ENCODE measurements at places on chromosomes 1 and 21.
A peak's percentile ranks its signal among the peaks of the same experiment; 100 is the strongest.

DNA sequence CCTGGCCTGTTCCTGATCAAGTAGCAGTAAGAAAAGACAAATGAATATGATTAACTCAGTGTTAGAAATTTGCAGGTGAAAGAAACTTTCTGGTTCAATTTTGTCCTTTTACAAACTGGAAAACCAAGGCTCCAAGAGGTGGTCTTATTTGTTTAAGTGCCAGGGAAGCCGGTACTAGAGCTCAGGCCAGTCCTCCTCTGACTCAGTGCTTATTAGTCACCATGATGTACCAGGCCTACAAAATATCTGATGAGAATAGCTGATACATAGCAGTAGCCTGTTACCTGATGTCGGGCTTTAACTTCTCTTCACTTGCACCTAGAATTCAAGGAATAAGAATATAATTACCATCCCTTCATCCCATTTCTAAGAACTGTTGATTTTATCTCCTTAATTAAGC, 394.8 kb downstream of the LMX1A start:
- no peak for DNase-seq

GRCh38 chr1:177969825-177970371, at the start of gene SEC16B:
SEC16B (minus strand) TSS chr1:177970058; CDS start chr1:177967981, 2,077 bp downstream.
- no peak for DNase-seq

GRCh38 chr1:47935856-47936255, 61.3 kb downstream of the TRABD2B start:
- DNase-seq: no peak

- DNase-seq: no peak
Measured at GRCh38 chr1:99119188-99119587, 114.5 kb upstream of the PLPPR5 start.

DNA sequence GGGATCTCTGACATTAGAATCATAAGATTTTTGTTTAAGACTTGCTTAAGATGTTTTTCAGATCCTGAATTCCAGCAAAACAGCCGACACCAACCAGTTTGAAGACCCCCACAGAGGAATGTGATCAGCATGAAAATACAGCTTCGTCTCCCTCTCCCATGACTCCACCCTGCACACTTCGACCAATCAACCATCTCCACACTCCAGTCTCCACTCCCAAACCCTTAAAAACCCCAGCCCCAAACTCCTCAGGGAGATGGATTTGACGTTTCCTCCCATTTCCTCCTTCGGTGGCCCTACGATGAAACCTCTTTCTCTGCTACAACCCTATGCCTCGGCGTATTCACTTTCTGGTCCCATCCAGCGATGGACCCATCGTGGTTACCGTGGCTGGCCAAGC, 30.1 kb upstream of the KIF26B start:
- DNase-seq: no peak

DNA sequence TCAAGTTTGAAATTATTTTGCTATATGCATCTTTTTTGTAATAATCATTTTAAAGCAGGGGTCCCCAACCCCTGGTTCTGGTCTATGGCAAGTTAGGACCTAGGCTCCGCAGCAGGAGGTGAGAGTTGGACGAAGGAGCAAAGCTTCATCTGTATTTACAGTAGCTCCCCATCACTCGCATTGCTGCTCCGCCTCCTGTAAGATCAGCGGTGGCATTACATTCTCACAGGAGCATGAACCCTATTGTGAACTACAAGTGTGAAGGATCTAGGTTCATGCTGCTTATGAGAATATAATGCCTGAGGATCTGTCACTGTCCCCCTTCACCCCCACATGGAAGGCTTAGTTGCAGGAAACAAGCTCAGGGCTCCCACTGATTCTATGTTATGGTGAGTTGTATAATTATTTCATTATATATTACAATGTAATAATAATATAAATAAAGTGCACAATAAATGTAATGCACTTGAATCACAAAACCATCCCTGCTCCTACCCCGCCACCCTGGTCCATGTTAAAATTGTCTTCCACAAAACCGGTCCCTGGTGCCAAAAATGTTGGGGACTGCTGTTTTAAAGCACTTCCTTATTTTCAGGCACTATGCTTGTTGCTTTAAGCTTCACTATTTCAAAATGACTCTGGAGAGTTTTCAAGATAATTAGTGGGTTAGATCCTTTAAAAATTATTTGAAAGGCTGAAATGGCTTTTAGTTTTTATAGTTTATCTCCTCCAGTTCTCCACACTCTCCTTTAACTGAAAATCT, 74.8 kb downstream of the PLA2G4A start:
- no peak for DNase-seq

GRCh38 chr21:42239556-42239955, 20.6 kb downstream of the ABCG1 start:
- DNase-seq: no peak

DNA sequence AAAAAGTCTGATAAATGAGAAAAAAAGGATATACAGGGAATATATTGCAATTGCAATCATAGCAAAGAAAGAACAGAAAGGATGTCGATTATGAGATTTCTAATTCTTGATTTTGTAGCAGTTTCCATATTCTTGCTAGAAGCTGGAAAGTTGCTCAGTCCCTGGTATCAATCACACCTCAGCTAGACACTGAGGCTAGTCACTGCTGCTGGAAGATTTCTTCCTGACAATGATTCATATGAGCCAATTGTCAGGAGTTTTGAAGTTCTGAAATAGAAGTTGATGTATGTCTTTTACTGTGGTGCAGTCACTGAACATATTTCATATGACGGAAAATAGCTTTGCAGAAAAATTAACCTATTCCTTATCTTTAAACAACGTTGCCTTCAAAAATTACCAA, 208.4 kb upstream of the C1orf105 start:
- no peak for DNase-seq

GRCh38 chr21:39527664-39528381, 76.1 kb downstream of the SH3BGR start:
- no peak for DNase-seq

DNA sequence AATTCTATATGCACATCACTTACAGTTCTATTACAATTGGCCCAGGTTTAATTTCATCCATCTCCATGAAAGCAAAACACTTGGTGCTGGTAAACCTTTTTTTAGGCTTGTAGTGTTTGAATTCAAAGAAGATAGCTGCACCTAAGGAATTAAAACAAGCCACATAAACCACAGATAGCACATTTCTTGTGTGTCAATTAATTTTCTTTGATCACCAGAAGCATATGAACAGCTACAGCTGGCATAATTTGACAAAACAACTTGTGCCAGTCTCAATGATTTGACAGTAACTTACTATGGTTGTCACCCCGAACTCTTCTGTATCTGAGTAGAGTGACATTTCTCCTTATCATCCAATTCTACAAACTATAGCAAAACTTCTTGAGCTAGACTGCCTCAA, 42.2 kb downstream of the AIDA start:
- DNase-seq: no peak

DNA sequence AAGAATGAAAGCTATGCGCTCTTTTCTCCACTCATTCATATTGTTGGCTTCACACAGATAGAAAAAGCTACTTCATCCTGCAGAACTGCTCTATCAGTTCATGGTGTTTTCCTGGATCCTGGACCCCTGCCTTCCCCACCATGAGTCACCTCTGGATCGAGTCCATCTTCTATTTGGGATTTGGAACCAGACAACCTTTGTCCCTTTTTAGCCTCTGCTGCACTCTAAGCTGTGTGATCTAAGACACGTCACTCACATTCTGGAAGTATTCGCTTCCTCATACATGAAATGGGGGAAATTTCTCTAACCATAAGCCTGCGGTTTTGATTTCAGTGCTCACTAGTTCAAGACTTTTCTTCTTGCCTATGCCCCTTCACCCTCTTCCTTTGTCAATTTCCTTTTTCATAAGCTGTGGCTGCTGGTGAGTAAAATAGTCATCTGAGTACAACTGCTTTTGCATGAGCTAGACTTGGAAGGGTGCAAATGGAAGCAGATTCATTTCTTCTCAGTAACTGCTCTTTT, 14.1 kb upstream of the DEGS1 start:
- DNase-seq: peak; percentile 15

DNA sequence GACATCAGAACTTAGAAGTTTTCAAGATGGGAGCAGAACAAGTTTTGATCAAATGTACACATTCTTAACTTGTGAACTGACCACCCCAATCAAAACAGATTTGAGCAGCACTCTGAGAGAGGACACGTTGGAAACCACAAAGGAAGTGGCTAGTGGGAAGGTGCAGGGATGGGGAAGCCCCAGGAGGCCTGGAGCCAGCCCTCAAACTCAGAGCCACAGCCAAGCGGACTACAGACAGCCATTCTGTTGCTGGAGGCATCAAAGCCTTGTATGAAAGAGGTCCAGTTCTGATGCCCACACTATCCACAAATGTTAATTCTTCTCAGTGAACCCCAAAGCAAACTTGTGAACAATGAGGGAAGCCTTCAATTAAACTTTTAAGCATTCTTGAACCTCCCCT, 143.6 kb upstream of the RAB4A start:
- DNase-seq: no peak

- no peak for DNase-seq
Measured at GRCh38 chr1:145711213-145711651, 4.1 kb upstream of the PDZK1 start.

DNA sequence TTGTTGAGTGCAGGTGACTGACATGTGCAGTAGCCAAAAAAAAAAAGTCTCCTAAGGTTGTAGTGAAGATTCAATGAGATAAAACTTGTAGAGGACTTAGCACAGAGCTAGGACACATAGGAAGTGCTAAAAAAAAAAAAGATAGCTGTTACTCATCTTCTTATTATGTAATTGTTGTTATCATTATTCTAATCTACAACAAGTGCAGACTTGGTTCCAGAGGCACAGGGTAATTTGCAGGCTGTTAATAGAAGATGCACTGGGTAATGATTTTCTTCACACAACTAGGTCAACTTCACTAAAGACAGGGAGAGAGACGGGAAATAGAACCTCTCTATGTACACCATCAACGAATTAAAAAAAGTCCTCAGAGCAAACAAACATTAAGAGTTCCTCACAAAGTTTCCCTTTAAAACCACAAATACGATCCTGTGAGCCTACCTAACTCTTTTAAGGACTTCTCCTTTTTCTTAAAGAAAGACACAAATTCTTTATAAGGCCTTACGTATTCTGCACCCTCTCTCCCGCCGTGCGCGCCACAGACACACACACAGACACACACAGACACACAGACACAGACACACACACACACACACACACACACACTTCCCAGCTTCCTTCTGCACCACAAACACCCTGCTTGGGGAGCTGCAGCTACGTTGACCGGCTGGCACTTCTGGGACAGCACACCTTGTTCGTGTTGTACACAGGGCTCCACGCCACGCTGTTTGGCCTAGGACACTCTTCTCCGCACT, 49.8 kb upstream of the GADD45A start:
- DNase-seq: no peak

- no peak for DNase-seq
Measured at GRCh38 chr1:173601588-173601987, 1.3 kb downstream of the SLC9C2 start.

- DNase-seq: no peak
Measured at GRCh38 chr1:83964153-83964552, 34.8 kb downstream of the TTLL7 start.

GRCh38 chr1:99956755-99957154, 13.0 kb upstream of the SLC35A3 start:
- DNase-seq: no peak

DNA sequence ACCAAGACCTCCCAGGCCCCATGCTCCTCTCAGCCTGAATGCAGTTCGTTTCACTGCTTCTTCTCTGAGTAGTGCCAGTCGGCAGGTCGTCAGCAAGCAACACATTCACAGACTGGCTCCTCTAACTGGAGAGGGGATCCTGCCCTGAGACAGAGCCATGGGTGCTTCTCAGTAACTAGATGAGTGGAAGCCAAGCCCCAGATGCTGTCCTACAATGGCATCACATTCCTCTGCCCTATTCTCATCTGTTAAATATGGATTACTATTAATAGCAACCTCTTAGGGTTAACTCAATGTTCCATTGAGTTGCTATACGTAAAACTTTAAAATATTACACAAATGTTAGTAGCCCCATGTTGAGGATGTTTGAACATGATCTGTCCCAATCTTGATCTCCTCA, 84.2 kb upstream of the S1PR1 start:
- no peak for DNase-seq

DNA sequence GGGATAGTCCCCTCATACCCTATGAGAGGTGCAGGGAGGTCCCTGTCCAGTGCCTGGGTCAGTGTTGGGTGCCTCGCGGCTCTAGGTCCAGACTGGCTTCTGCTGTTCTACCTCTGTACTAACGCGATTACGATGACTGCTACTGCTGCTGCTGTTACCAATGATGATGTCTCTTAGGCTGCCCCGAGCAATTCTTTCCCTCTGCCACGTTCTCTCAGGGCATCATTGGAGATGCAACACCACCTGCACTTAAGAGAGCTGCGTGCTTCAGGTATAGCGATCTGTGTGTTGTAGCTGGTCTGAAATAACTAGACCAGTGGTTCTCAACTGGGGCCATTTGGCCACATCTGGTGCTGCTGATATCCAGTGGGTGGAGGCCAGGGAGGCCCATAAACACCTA, 36.9 kb downstream of the KAZN start:
- no peak for DNase-seq

GRCh38 chr1:91846007-91846638, 39.8 kb downstream of the TGFBR3 start:
- DNase-seq: no peak

- DNase-seq: no peak
Measured at GRCh38 chr1:8822373-8823294, 5.2 kb upstream of the RERE start.

GRCh38 chr1:176826265-176826664, 338.2 kb downstream of the ASTN1 start:
- DNase-seq: no peak

Data from C1 segment of cervical spinal cord (tissue), 14 donors.